Fibroblast of skin of back (primary cell): ENCODE measurements at places on chromosomes 16 and 17.

DNA sequence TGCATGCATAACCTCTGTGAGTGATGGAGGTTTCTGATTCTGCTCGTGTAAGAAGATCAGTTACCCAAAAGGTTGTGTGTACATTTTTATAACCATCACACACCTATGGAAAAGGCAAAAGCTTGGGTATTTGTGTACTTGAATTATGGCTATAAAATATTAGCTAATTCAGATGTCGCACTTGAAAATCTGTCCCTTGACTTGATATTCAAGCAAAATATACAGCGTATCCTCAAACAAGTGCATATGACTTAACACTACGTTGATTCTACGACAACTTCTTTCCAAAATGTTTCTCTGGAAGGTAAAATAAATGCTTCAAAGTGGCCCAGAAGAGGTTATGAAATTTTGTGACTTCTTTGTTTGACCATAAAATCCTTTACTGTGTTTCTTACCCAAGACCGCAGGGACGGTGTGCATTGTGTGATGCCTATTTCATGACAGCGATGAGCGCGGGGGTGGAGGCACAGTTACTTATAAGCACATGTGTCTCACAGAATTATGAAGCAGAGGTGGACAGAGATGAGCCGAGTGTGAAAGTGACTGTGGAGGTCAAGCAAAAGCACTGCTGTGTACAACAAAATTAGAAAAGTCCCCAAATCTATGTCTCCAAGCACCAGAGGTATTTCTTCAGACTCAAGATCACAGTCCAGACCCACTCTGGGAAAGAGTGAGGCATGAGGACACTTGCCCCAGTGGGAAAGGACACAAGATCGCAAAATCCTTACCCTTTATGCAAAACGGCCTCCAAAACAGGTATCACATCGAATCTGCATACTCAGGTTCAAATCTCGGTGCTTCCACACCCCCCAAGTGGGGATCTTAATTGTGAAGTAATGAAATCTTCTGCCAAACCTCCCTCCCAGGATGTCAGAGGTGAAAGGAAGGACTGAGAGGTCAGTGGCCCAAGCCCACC is 4.1 kb upstream of the HOXB9 start:
- DNase-seq = no peak

GRCh38 chr16:84116720-84117493 is at the start of gene MBTPS1:
MBTPS1 (minus strand) TSS chr16:84116942; CDS start chr16:84101783, 15,159 bp downstream.
- DNase-seq = peak; percentile 98

DNA sequence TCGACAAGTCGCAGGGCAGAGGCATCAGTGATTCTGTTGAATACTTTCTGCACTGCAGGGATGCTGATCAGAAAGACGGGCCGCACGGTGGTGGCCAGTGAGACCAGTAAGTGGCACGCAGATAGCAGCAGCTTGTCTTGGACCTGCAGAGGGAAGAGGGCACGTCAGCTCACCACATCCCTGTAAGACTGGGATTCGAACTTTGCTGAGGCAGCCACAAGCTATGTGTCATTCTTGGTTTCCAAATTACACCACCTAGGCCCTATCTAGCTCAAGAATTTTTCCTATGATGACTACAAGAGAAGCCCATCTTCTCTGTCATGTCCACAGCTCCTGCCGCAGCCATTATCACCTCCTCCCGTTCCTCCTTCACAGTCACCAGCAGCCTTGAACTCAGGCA is 49.4 kb upstream of the GSG1L start:
- no peak for DNase-seq

DNA sequence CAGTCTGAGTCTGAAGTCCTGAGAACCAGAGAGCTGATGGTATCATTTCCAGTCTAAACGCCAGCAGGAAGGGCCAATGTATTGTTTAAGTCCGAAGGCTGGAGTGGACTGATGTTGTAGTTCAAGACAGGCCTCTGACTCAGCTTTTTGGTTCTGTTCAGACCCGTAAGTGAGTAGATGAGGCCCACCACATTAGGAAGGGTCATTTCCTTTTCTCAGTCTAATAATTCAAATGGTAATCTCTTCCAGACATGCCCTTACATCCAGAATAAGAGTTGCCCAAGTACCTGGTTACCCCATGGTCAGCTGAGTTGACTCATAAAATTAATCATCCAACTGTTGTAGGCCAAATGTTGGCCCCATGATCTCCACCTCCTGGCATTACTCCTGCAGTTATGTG is 442.6 kb upstream of the HSBP1 start:
- DNase-seq = no peak

GRCh38 chr16:23863511-23864422 is 28.0 kb downstream of the PRKCB start:
- DNase-seq = no peak

DNA sequence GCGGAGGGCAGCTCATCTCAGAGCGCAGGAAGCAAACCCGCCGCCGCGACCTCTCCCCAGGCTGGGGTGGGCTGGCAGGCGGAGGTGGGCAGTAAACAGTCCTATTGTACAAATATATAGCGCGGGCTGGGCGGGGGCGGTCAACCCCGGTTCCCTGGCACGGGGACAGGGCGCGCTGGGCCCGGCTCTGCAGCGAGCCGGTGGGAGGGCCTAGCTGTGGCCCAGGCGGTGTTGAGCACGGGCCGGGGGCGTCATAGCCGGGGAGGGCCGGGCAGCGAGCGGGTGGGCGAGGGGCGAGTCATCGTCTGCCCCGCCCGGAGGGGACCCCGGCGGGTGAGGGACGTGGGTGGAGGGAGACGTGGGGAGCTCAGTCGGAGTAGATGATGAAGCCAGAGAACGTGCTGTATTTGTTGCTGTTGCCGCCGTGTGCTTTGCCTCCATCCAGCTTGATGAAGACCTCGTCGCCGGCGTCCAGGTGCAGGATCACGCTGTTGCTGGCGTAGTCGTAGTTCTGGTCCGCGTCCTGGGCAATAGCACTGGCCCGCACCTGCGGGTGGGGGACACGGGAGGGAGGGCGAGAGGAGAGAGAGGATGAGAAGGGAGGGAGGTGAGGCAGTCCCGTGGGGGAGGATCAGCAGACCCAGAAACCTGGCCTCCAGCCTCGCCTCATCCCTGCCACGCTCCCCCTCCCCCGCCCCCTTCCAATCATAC is 8.1 kb downstream of the C1QL1 start:
- DNase-seq = no peak
